PC-3 (cell line): ENCODE measurements at places on chromosomes 13 and 19.

DNA sequence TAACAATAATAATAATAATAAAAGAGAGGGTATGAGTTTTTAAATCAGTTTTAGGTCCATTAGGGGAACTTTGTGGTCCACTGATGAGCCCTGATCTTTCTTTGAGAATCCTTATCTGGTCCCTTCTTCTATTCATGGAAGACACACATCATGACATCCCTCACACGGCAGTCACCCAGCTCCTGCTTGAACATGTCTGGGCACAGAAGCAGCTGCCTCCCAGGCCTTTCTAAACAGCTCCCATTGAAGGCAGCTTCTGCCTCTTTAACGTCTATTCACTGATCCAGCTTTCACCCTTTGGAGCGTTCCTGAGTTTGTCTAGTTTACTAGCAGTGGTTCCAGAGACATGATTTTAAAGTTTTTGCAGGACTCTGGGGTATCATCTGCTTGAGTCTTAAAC, 42.6 kb upstream of the STK24 start:
- H3K27me3 ChIP-seq, result no peaks in the 10 kb centered on the region
- H3K27ac ChIP-seq, result no peak overlapping the region
- no peak for DNase-seq
- no peaks in the 10 kb centered on the region for H3K36me3 ChIP-seq
- H3K4me1 ChIP-seq, result no peaks in the 10 kb centered on the region

GRCh38 chr13:20833900-20834679, 60.3 kb upstream of the EEF1AKMT1 start:
- peaks cover 10% of the 10 kb centered on the region; the same call in 1 of the 2 replicates for H3K4me1 ChIP-seq
- no peaks in the 10 kb centered on the region for H3K27me3 ChIP-seq
- H3K27ac ChIP-seq, result no peak overlapping the region

GRCh38 chr19:51439021-51439465, 19.2 kb downstream of the SIGLEC8 start:
- H3K36me3 ChIP-seq, result no peaks in the 10 kb centered on the region
- H3K27me3 ChIP-seq, result peaks cover 72% of the 10 kb centered on the region
- H3K4me3 ChIP-seq, result no peak overlapping the region
- H3K27ac ChIP-seq, result no peak overlapping the region
- peaks cover 17% of the 10 kb centered on the region for H3K4me1 ChIP-seq

DNA sequence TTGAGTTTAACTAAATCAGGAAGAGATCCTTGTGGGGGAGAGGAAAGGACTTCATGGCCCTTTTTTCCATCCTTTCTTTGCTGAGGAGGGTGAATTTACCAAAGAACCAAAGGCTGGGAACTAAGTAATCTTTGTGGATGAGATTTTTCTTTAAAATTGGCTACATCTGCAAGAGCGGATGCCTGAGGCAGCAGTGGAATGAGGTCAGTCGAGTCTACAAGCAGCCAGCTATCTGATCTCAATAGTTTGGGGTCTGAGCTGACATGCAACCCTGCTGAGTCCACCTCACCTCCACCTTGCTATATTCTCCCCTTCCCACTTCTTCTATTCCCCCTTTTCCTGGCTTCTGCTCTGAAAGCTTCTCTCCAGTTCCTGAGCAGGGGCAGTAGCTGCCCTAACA, 3.6 kb upstream of the DNAJC15 start:
- no peak overlapping the region for H3K4me3 ChIP-seq
- no peak for DNase-seq
- peaks cover 11% of the 10 kb centered on the region for H3K4me1 ChIP-seq

DNA sequence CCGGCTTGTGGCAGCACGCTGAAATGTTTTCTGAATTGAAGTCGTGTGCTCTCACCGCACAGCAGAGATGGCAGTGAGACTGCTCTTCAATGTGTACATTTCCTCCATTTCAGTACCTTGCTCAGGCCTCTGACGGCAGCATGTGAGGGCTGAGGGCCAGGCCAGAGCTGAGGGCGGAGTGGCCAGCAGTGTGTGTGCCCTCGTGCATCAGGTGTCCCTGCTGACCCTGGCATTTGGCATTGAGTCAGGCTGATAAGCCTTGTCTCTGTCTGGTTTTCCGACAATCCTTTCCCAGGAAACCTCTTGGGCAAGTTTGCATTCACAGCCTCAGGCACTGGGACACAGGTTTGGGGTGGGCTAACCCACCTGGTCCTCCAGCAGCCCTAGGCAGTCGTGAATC, 62.3 kb downstream of the EFNB2 start:
- no peak overlapping the region for H3K4me3 ChIP-seq
- peaks cover 53% of the 10 kb centered on the region for H3K4me1 ChIP-seq
- H3K27ac ChIP-seq, result peak overlapping the region; percentile 86
- H3K36me3 ChIP-seq, result no peaks in the 10 kb centered on the region
- no peak for DNase-seq

DNA sequence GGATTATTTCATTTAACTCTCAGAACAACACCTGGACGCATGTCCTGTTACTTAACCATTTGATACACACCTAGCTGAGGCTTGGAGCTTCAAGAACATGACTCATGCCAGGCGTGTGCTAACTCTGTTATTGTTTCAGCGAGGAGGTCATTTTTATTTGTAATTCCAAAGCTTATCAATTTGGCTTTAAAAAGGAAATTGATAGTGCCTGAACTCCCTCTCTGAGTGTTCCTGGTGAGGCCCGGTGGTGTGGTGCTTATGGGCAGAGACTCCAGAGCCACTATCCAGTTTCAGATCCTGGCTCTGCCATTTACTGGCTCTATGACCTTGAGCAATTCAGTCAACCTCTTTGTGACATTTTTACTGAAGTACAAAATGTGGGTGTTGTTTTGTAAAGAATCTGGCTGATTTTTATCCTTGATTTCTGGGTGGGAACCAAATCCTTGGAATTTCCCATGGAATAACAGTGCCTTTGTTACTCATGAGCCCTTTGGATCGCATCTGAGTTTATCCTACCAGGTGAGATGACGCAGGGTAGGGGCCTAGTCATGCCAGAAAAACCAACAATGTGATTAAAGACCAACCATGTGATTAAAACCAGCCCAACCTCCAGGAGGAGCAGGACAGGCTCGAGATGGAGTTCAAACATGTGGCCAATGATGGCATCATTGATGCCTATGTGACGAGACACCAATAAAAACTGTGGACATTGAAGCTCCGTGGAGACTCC, 198.8 kb downstream of the MYO16 start:
- H3K36me3 ChIP-seq, result no peaks in the 10 kb centered on the region
- no peaks in the 10 kb centered on the region for H3K4me1 ChIP-seq
- H3K4me3 ChIP-seq, result no peak overlapping the region
- H3K27me3 ChIP-seq, result no peaks in the 10 kb centered on the region
- no peak for DNase-seq
- H3K27ac ChIP-seq, result no peak overlapping the region

- H3K36me3 ChIP-seq, result no peaks in the 10 kb centered on the region
- H3K4me1 ChIP-seq, result no peaks in the 10 kb centered on the region
- H3K27ac ChIP-seq, result no peak overlapping the region
- no peak for DNase-seq
Observed at GRCh38 chr19:53019684-53020083, 6.0 kb downstream of the ERVV-1 start.

DNA sequence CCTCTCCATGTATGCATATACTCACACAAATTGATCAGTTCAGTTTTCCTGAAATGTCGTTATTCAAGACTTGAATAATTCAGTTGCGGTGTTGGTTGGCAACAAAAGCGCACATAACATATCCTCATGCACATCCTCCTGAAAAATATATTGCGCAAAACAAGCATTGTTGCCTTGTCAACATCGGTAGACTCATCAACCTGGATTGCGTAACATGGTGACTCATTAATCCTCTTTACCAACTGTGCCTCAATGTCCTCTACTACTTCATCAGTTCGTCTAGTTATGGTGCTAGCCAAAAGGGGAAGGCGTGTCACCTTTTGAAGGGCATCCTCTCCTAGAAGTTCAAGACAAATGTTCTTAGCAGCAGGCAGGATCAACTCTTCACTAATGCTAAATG, 357.7 kb downstream of the LMO7 start:
- H3K4me1 ChIP-seq, result peaks cover 12% of the 10 kb centered on the region
- H3K4me3 ChIP-seq, result 0 out of 2 replicates have a peak overlapping the region, but pooled peaks have one; percentile 5
- H3K27ac ChIP-seq, result peak overlapping the region; percentile 57

- DNase-seq, result no peak
- no peak overlapping the region for H3K27ac ChIP-seq
- no peak overlapping the region for H3K4me3 ChIP-seq
- no peaks in the 10 kb centered on the region for H3K27me3 ChIP-seq
Observed at GRCh38 chr13:32737679-32738078, 151.4 kb downstream of the PDS5B start.

DNA sequence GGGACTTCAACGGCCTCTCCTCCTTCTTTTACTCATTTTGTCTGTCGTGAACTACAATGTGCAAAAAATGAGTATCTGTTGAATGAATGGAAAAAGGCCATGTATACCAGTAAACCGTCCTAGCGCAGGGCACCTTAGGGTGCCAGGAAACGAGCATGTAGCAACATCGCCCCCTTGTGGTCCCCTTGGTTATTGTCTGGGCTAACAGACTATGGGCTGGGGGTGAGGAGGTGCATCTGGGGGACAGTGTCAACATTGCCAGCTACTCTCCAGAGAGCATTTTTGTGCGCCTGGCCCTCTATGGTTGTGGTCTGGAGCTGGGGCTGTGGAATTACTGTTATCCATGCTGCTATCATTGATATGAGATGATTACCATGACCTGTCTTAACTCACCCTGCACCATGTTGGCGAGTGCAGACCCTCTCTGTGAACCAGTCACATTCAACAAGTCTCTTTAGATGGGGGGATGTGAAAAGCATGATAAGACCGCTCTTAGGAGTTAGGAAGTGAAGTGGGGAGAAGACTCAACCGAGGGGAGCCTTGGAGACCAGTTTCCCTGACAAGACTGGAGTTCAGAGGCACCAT, 22.8 kb upstream of the SIGLEC11 start:
- H3K27me3 ChIP-seq, result no peaks in the 10 kb centered on the region
- DNase-seq, result peak; percentile 76
- no peak overlapping the region for H3K27ac ChIP-seq
- peaks cover 15% of the 10 kb centered on the region; the same call in 1 of the 2 replicates for H3K36me3 ChIP-seq
- peaks cover 8% of the 10 kb centered on the region for H3K4me1 ChIP-seq

GRCh38 chr19:18340190-18340989, at the start of gene PGPEP1:
PGPEP1 (plus strand) TSS chr19:18340598; CDS start chr19:18340682, 84 bp downstream.
- peaks cover 24% of the 10 kb centered on the region for H3K4me1 ChIP-seq
- no peaks in the 10 kb centered on the region for H3K36me3 ChIP-seq
- H3K27ac ChIP-seq, result no peak within 1 kb of the TSS

GRCh38 chr13:99590519-99591011, 89.3 kb downstream of the TM9SF2 start:
- no peaks in the 10 kb centered on the region for H3K27me3 ChIP-seq
- H3K4me3 ChIP-seq, result no peak overlapping the region
- no peaks in the 10 kb centered on the region for H3K36me3 ChIP-seq
- no peaks in the 10 kb centered on the region for H3K4me1 ChIP-seq
- no peak overlapping the region for H3K27ac ChIP-seq

GRCh38 chr19:44305457-44305856, 632 bp upstream of the ZNF235 start:
- 0 out of 2 replicates have a peak overlapping the region, but pooled peaks have one; percentile 89 for H3K4me3 ChIP-seq
- H3K27me3 ChIP-seq, result no peaks in the 10 kb centered on the region
- no peaks in the 10 kb centered on the region for H3K36me3 ChIP-seq
- H3K4me1 ChIP-seq, result peaks cover 10% of the 10 kb centered on the region
- no peak overlapping the region for H3K27ac ChIP-seq
- DNase-seq, result no peak

GRCh38 chr13:111877906-111878305, 189.0 kb upstream of the SOX1 start:
- H3K27ac ChIP-seq, result no peak overlapping the region
- H3K4me1 ChIP-seq, result no peaks in the 10 kb centered on the region
- no peaks in the 10 kb centered on the region for H3K36me3 ChIP-seq
- no peak for DNase-seq
- no peak overlapping the region for H3K4me3 ChIP-seq
- peaks cover 16% of the 10 kb centered on the region; the same call in 1 of the 2 replicates for H3K27me3 ChIP-seq

DNA sequence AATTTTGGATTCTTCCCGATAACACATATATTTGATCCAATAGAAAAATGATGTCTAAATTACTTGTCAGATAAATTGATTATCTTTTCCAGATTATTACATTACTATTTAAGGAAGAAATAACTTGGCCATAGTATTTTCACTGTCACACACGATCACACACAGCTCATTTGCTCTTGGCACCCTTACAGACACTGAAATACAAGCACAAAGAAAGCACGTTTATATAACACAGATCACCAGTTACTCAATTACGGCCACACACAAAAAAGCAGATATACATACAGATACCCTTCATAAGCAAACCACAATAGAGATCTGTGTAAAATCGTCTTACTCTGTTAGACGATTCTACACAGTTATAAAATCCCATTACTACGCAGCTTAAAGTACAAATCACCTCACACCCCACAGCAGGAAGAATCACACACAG, 716 bp upstream of the ZNF420 start:
- H3K4me1 ChIP-seq, result no peaks in the 10 kb centered on the region
- no peak overlapping the region for H3K27ac ChIP-seq
- peak overlapping the region; percentile 86 for H3K4me3 ChIP-seq
- H3K27me3 ChIP-seq, result no peaks in the 10 kb centered on the region
- DNase-seq, result peak; percentile 1

DNA sequence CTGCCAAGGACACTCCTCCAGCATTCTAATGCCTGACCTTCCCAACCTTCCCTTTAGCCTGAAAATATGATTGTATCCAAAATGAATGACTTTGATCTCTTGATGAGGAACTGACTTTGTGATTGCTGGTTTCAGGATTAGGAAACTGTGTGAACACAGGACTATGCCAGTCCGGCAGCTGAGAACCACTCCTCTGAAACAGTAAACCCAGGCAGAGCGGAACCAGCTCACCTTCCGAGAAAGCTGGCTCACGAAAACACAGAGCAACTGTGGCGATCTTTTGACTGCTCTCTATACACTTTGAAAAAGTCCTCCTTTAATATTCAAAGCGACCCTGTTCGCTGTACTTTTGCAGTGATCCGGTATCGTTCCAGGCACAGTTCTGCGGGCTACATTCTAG, 258.8 kb upstream of the IRS2 start:
- H3K36me3 ChIP-seq, result no peaks in the 10 kb centered on the region
- H3K4me3 ChIP-seq, result no peak overlapping the region
- DNase-seq, result no peak

GRCh38 chr13:45909673-45910072, 58.1 kb upstream of the SIAH3 start:
- H3K4me1 ChIP-seq, result no peaks in the 10 kb centered on the region
- H3K27ac ChIP-seq, result no peak overlapping the region
- H3K27me3 ChIP-seq, result no peaks in the 10 kb centered on the region
- no peak overlapping the region for H3K4me3 ChIP-seq

DNA sequence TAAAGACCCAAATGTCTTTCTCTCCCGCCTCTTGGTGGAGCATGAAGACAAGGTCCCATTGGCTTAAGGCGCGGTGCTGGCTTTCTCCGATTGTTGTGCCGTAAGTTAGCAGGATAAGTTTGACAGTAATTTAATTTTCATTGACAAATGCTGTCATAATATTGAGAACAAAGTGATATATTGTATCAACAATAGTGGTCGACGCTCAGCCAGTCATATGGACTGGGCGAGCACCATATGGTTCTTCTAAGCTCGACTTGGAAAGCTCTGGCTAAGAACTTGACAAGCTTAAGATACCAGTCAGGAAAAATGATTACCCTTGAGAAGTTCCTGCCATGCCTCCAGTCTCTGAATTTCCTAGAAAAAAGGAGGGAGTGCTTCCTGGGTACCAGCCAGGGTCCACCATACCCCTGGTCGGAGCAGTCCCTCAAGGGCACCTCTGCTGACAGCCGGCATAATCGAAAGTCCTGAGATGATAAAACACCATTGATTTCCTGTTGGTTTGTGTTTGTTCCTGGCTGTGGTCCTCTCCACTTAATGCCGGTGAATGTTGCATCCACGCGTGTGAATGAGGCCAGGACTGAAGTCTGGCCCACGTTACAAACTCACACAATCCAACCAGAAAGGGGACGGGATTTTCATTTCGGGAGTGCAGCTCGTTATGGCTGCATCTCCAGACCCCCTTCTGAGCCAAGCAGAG, 262.1 kb downstream of the ZNF536 start:
- H3K27ac ChIP-seq, result no peak overlapping the region
- no peak overlapping the region for H3K4me3 ChIP-seq
- H3K36me3 ChIP-seq, result no peaks in the 10 kb centered on the region
